ENCODE measurements at places on chromosomes 7 and 10.

GRCh38 chr10:25336330-25336729 lies 161.5 kb downstream of the GPR158 start:
- DNase-seq: no peak

DNA sequence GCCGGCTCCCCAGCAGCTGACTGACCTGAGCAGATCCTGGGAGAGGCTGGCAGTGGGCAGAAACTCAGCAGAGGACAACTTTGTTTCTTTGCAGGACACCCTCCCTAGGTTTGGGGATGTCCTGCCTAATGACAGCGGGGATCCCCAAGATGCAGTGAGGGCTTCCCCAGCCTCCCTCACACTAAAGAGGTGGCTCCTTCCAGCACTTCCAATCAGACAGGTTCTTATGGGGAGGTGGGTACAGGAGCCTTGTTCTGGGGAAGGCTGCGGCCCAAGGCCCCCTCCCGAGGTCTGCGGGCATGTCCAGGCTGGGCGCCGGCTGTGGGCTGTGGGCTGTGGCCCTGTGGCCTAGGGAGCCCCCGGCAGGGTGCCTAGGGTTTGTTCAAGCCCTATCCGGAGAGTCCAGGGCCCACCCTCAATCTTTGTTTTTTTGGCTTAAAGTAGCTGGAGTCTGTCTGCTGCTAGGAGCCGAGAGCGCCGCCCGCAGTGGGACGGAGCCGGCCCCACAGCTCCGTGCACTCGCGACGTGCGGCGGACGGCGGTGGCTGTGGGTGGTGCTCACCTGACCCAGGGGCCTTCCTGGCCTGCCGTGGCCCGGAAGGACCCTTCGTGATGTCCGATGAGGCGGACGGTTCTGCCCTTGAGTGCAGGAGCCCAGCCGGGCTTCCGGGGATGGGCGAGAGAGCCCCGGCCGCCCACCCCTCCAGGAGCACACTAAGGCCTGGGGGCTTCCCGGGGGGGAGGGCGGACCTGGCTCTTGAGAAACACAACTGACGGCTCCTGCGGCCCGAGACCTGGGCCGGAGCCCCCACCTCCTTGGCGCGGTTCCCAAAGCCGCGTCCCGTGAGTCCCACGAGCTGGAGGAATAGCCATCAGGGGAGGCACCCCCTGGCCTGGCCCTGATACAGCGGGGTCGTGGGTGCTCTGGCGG lies 57.2 kb downstream of the PDGFA start:
- DNase-seq: no peak

DNA sequence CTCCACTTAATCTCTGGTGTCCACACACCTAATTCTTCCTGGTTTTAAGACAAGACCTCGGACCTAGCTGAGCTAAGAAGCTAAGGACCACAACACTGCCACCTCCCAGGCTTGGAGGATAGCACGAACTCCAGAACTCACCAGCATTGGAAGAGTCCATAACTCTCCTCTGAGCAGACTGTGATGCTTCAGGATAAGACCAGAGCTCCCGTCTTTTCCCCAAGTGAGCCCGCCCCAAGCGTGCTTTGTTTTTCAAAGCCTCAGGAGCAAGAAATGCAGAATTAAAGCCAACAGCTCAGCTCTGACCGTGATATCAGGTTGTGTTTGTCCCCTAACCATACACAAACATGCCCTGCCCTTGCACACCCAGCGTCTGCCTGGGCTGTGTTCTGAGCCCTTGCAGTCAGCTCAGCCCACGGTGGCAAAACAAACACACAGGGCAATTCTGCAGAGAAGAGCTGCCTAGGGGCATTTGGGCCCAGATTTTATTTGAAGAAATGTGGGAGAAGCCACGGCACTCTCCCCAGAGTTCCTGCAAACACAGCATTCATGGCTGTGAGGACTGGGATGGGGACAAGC lies 145.4 kb downstream of the WDR11 start:
- no peak for DNase-seq

GRCh38 chr7:85498031-85498430 lies 311.2 kb upstream of the SEMA3D start:
- DNase-seq: no peak

- no peak for DNase-seq
These were observed 85.2 kb downstream of the AMPH start for GRCh38 chr7:38545977-38546376.

- no peak for DNase-seq
These were observed 886 bp downstream of the NSUN6 start for GRCh38 chr10:18650404-18650997.

DNA sequence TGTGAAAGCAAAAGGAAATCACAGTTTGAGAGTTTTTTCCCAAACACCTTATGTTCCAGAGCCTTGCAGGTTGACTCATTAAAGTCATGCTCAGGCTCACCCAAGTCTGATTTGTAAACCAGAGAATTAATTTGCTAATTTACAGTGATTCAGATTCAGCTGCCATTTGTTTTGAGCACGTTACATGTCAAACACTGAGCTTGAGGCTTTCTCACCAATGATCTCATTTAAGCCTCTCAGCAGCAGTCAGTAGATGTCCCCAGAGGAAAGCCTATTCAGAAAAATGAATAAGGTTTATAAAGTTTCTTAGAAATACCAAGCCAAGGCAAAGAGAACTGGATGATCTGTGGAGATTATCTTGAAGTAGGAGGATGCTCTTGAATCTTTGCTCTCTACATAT lies 420.4 kb downstream of the HTR7 start:
- no peak for DNase-seq

- no peak for DNase-seq
These were observed 363.2 kb downstream of the PRPF18 start for GRCh38 chr10:13949844-13950542.

DNA sequence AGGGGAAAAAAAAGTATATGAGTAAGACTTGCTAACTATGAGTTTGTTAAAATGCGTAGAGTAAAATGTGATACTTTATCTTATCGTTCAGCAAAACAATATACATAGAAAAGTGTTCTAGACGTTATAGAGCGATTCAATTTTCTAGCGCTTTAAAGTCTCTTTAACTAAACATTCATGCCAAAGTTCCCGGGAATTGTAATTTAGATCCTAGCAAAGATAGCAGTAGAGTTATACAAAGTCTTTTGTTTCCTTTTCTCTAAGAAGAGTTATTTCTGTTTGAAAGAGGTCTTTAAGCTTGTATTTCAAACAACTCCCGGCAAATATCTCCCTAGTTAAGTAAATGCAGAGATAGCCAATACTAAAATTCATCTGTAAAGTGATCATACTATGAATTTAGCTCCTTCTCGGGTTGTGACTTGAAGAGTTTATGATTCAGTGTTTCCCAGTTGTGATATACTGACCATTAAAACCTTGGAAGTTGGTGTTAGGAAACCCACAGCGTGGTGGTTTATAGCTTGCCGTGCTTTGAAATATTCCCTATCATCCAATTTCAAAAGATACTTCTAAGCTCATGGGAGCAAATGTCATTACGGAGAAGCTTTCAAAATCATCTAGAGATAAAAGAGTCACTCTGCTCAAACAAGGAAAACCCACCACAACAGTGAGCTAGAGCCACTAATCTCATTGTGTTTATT lies 171.7 kb downstream of the CSTF2T start:
- no peak for DNase-seq

GRCh38 chr7:114102131-114102530 lies 183.3 kb upstream of the PPP1R3A start:
- DNase-seq: no peak

- DNase-seq: no peak
These were observed 112.8 kb upstream of the PDCD4 start for GRCh38 chr10:110758898-110759297.

DNA sequence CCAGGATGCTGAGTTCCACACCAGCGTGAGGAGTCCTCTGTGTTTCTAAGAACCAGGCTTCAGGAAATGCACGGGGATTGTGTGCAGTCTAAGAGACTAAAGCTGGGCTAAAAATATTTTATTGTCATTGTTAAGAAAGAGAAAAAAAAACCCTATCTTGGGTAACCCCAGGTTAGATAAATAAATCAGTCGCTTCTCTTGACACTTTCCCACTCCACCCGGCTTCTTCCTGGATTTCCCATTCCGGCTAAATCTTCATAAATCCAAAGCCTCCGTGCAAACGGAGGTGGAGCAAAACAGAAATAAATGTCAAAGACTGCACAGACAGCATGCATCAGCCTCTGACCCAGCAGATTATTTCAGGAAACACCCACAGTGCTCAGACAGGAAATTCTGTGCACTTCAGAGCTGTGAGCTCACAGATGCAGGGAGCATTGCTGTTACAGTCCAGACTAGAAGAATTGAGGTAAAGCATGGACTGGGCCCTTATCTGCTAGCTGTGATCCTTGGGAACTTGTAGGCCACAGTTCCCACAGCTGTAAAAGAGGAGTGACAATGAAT lies 44.8 kb upstream of the GRID1 start:
- DNase-seq: peak; percentile 20

DNA sequence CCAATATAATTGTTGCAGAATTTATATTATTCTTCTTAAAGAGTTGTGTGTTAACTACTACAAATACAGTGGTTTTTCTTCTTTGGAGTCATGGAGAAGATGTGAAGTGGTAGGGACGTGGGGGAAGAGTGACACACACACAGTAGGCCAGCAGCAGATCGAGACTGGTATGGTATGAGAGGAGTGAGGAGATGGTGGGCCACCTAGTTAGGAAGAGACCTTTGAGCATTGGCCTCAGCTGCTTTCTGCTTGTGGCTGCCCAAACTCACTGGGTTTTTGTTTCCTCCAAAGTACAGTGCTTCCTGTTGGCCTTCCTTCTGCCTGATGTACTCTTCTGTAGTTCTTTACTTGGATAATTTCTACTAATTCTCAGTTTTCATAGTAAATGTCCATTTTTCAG lies 14.6 kb downstream of the VCL start:
- no peak for DNase-seq

DNA sequence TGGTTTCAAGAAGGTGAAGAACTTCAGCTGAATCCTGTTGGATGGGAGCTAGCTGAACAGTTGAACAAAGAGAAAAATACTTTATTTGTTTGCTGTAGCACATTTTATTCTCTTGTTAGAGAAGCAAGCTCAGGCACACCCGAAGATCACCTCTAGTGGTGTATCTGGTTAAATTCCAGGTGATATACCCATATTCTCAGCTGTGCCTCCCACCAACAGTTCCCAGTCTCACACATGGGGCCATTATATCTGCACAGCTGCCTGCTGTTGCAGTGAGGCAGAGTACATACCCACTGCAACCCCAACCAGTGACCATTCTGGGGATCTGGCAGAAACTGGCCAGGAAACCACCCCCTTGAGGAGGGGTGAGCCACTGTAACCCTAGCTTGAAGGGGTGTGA lies 9.2 kb downstream of the BTAF1 start:
- no peak for DNase-seq

DNA sequence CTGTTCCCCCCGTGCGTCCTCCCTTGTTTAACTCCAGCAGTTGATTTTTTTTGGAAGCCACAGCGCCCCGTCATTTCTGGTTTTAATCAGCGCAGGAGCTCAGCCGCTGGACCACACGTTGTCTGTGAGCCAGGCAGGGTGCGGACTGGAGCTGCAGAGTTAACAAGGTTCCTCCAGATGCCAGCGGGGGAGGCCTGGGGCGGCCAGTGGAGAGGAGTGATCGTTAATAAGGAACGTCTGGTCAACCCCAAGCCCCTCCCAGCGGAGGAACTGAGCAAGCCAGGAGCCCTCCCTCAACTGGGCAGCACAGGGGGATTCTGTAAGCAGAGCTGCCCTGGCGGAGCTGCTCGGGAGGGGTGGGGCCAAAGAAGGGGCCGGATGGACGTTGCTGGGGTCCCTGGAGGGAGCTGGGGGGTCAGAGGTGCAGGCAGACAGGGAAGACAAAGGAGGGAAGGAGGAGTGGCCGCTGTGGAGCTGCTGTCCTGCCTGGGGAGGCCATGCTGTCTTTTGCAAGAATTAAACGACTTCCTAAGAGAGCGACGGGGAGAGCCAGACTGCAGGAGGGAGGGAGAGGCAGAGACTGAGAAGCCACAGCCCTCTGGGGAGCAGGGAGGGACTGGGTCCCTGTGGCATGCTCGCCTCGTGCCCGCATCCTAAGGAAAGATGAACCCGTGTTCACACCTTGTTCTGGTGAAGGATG lies 537.1 kb upstream of the FOXK1 start:
- DNase-seq: no peak

- no peak for DNase-seq
These were observed 28.5 kb downstream of the CXCL12 start for GRCh38 chr10:44356139-44357022.

DNA sequence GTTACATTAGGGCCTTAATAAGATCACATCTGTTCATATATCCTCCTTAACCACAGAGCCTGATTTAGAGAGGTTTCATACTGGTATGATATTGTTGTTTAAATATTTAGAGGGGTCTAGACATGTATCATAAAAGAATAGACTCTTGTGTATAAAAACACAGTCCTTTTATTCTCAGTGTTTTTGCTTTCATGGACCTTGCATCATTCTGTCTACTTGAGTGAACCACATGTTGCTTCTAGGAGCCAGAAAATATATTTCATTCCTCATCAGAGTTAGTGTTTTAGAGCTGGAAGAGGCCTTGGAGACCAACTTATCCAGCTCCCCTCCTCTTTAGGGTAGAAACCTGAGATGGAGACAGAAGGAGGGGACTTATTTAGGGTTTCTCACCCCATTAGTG lies 312.8 kb downstream of the LRMDA start:
- DNase-seq: no peak

DNA sequence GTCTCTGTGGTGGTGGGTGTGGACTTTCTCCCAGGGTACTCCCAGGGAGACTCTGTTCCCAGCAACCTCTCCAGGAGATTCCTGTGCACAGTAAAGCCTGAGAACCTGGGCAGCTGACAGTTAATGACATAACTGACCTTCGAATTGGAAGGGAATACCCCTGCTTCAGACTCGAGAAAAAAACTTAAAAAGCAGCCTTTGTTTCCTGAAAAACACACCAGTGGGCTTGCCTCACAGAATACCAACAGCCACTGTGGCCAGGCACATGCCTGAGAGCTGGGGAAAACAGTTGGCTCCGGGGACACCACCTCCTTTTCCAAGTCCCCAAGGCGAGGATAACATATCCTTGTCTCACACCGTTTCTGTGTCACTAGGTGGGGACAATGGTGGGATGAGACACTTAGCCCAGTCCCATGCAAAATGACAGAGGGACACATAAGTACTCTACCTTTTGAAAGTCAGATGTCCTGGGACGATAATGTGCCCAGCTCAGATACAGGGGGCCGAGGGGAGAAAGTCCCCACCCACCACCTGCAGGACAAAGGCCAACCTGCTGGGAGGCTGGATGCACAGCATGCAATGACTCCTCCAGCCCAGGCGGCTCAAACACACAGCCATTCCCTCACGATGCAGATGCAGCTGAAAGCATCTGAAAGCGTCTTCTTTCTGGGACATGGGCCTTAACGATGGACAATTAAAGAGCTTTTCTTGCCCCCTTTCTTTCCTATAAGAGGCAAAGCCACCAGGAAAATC lies 65.6 kb downstream of the HIPK2 start:
- DNase-seq: no peak

GRCh38 chr10:126558881-126559280 lies 111.6 kb downstream of the C10orf90 start:
- DNase-seq: no peak

GRCh38 chr10:48383393-48383792 lies 76.9 kb downstream of the MAPK8 start:
- no peak for DNase-seq

DNA sequence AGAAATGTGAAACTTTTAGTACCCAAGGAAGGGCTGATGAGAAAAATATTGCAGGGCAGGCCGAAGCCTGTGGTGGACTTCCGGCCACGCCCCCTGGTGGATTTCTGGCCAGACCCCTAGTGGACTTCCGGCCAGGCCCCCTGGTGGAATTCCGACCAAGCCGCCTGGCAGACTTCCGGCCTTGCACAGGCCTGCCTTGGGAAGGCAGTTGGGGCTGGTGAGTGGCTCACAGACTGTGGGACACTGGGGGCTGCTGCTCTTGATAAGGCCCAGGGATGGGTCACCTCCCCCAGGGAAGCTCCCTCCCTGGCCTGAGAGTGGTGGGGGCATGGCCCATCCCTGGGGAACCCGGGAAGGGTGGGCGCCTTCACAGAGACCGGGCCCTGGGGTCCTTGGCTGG lies 116.4 kb upstream of the MKI67 start:
- DNase-seq: no peak

All from stimulated activated CD8-positive, alpha-beta memory T cell treated with anti-CD3 and anti-CD28 coated beads, Interleukin-15, amount 100 ng/mL, for 4 hours (primary cell).